ENCODE measurements at places on chromosomes 7 and 10. TPM values are rescaled to one million over a fixed set of nuclear protein-coding genes. Genes with fewer than 3 reads are reported as not detected.

GIMAP2 gene
- 6.8 TPM for total RNA-seq

CHST12 gene
- 12.6 TPM for total RNA-seq

DNA sequence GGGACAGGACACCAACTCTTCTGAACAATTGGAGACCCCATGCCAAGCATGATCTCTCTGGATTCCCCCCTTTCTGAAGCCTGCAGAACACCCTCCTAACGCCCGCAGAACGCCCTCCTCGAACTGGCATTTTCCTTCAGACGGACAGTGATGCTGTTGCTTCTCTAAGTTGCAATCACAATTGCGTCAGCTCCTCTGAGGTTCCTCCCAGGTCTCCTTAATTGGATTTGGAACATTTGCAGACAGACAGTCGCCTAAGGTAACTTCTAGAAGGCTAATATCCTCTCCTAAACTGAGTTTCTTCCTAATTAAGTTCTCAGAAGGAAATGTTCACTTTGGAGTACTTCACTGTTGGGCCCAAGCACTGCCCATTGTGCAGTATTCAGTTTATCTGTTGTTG, 20.5 kb upstream of the SERPINE1 start:
- DNase-seq = no peak

DNA sequence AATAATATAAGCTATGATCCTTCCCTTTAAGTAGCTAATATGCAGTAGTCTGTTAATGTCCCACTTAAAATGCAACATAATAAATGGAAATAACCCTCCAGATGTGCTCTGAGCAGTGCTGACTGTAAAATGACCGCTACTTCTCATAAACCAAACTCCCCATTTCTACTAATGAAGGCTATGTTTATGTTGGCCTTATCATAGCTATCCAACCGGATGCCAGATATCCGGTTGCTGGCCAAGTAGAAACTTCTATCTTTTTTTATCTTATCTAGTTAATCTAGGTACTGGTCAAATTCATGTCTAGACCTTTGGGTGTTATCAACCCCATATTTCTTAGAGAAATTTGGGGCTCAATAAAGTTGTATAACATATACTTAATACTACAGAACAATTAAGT, 56.6 kb downstream of the CHRM2 start:
- no peak for DNase-seq

GRCh38 chr7:25280181-25280580, 51.9 kb upstream of the NPVF start:
- DNase-seq = no peak

GRCh38 chr10:12179606-12180170, 16.0 kb downstream of the NUDT5 start:
- DNase-seq = no peak

- no peak for DNase-seq
These were observed 27.1 kb downstream of the EEPD1 start for GRCh38 chr7:36180121-36180520.

DNA sequence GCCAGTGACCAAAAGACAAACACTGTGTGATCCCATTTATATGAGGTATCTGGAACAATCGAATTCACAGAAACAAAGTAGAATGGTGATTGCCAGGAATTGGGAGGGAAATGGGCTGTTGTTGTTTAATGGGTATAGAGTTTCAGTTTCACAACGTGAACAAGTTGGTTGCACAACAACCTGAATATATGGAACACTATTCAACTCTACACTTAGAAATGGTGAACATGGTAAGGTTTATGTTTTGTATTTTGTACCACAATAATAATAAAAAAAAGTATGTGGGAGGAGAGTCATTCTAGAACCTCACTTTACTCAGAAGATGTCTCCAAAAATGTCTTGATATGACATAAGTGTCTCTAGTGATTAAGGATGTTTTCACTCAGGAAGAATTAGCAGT, 85.2 kb upstream of the SGCE start:
- no peak for DNase-seq

GRCh38 chr7:112799448-112800120, 9.4 kb upstream of the TMEM168 start:
- DNase-seq = no peak
